ENCODE measurements at places on chromosomes 6 and 20.

- no peak for DNase-seq
Observed at GRCh38 chr6:26431258-26432172, 8.8 kb upstream of the BTN3A3 start.

- DNase-seq: no peak
Observed at GRCh38 chr6:25794784-25795183, 37.1 kb downstream of the SLC17A1 start.

- no peak for DNase-seq
Observed at GRCh38 chr6:53828215-53828614, 33.4 kb downstream of the LRRC1 start.

GRCh38 chr20:50536333-50536732 is 26.1 kb downstream of the PTPN1 start:
- no peak for DNase-seq

GRCh38 chr6:23272536-23272935 is 703.2 kb downstream of the HDGFL1 start:
- no peak for DNase-seq

- no peak for DNase-seq
Observed at GRCh38 chr6:42959917-42960242, 674 bp upstream of the GNMT start.

GRCh38 chr6:46378882-46379416 is 112.3 kb downstream of the RCAN2 start:
- DNase-seq: no peak

GRCh38 chr6:142698751-142699150 is 246.2 kb downstream of the HIVEP2 start:
- no peak for DNase-seq

GRCh38 chr20:40080041-40080652 is 608.9 kb downstream of the MAFB start:
- DNase-seq: no peak

- no peak for DNase-seq
Observed at GRCh38 chr6:44074813-44075646, 52.2 kb downstream of the MRPL14 start.

DNA sequence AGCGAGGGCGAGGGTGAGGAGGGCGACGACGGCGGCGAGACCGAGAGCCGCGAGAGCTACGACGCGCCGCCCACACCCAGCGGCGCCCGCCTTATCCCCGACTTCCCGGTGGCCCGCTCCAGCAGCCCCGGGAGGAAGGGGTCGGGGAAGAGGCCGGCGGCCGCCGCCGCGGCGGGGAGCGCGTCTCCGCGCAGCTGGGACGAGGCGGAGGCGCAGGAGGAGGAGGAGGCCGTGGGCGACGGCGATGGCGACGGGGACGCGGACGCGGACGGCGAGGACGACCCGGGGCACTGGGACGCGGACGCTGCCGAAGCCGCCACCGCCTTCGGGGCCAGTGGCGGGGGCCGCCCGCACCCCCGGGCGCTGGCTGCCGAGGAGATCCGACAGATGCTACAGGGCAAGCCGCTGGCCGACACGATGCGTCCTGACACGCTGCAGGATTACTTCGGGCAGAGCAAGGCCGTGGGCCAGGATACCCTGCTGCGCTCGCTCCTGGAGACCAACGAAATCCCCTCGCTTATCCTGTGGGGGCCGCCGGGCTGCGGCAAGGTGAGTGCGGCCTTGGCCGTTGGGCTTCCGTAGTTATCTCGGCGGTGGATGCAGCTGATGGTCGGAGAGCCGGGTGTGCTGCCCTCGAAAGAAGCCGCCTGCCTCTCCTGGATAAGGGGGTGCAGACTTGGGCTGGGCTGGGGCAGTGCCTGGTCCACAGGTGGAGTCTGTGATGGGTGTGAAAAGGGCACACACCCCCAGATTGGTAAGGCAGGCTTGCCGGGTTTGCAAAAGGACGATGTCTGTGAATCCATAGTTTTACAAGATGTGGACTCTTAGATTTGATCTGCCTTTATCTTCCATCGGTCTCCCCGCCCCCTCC is 938 bp downstream of the WRNIP1 start:
- no peak for DNase-seq

DNA sequence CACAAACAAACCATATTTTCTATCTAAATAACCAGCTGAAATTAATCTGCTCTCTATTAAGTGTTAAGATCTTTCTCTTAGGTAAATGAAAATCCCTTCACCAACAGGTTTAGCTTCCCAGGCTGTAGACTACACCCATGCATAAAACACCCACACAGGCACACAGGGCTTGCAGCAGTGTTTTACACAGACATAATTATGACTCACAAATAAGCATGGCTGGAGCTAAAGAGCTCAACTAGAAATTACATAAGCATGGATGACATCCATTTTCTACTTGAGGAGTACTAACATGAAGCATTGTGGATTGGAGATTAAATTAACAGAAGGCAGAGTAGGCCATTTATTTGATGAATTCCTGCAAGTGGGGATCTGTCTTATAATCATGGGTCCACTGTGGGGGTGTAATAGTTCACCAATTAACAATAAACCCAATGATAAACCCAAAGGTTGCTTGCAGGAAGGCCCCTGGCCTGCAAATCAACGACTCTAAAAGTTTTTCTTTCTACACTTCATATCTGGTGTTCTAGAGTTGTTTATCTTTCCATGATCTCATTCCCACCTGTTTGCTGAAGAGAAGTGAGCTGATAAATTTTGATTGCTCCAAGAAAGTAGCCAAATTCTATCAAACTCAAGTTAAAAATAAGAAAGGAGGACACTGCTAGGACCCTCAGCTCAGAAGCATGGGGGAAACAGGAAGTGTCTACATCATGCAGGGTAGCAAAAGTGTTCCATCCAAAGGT is 33.8 kb upstream of the E2F3 start:
- peak; percentile 40 for DNase-seq

GRCh38 chr6:105573556-105573955 is 170.7 kb upstream of the PREP start:
- DNase-seq: no peak

DNA sequence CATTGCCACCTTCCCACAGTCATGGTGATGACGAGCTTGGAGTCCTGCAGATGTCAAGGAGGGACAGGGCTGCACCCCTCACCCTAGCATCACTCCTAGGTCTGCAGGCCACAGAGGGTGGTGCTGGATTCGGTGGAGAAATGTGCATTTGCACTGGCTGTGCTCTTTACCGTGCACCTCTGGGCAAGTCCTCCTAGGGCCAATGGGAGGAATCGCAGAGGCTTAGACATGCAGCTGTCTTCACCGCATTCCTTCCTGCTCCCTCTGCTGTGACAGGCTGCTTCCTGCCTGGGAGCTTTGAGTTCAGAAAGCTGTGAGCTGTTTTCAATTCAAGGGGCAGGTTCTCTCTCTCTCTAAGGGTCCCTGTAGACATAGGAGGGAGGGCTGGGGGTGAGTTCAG is 85.1 kb downstream of the EDN3 start:
- no peak for DNase-seq

DNA sequence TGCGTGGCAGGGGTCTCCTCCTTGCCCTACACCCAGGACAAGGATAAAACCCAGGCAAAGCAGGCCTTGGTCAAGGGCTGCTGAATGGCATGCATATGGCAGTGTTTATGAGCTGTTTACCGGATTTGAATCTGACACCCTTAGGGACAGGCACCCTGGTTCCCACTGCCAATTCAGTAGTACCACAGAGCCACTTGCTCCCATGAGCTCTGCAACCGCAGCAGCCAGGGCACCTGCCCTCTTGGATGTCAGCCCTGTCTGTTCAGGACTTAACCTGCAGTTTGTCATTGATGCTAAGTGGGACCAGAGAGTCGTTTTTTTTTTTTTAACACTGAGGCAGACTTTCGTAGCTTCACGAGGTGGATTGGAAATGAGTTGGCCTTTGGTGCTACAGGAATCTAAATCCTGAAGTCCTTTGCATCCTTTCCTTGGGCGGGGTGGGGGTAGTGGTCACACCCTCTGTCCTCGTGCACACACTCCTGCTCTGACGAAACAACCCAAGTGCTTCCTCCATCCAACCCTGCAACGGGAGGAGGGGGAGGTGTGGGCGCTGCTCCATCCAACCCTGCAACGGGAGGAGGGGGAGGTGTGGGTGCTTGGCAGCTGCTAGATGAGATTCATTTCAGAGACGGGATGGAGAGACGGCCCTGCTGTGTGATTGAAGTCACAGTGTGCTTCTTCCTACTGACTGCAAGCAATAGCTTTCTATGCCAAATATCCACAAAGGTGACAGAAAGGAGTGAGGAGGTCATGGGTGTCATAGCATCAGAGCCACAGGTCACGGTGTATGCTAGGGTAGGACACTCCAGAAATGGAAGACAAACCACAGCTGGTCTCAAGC is 166.5 kb downstream of the SMOC2 start:
- DNase-seq: no peak

DNA sequence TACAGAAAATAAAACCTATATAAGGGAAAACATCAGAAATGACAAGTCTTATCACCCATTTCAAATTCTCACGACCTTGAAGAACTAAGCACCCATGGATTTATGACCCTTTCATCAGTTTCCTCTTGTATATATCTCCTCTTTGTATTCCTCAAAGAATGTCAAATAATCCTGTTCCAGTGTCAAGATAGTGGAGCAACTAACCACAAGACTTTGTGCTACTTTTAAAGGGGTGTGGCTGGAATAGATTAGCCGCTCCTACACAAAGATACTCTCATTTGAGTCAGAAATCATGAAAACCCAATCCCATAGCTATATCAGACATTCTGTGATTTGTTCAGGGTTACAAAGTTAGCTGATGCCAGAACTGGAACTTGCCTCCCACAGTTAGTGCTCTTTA is 6.6 kb downstream of the REPS1 start:
- DNase-seq: no peak

- no peak for DNase-seq
Observed at GRCh38 chr6:108989700-108990099, 104.9 kb downstream of the SESN1 start.

Data from CD4-positive, alpha-beta T cell treated with Interleukin-4 for 4 hours (primary cell).